Activated CD8-positive, alpha-beta memory T cell treated with anti-CD3 and anti-CD28 coated beads for 36 hours (primary cell): ENCODE measurements at places on chromosomes 2 and 18. TPM values are rescaled to one million over a fixed set of nuclear protein-coding genes. Genes with fewer than 3 reads are reported as not detected.

Gene RETREG2
- total RNA-seq: 68.3 TPM

Gene DNER
- not detected for total RNA-seq

Gene MDH1B
- total RNA-seq: 0.65 TPM

Gene COL6A3
- total RNA-seq: 15.8 TPM

Gene NPAS2
- 3.3 TPM for total RNA-seq

Gene GALNT13
- total RNA-seq: not detected

Gene ZNF804A
- not detected for total RNA-seq

Gene PSMA8
- 1.7 TPM for total RNA-seq
